Stimulated activated CD8-positive, alpha-beta memory T cell treated with anti-CD3 and anti-CD28 coated beads, Interleukin-12 subunit alpha, Interleukin-12 subunit beta, amount 100 ng/mL, for 1 hour (primary cell): ENCODE measurements at places on chromosomes 3 and 15.

DNA sequence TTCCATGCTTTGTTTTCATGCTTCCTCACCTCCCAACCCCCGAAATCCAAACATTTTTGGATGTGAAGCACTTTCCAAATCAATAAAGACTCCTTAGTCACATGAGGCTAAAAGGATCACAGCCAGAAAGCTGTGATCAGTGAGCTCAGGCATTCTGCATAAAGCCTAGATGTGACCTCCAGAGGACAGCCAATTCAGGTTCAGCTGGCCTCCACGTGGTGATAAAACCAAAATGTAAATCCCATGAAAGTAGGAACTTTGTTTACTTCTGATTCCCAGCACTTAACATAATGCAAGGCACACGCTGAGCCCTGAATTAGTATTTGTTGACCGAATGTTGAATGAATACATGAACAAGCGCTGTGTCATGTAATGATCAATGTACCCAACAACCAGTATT is 249.5 kb upstream of the EOMES start:
- no peak for DNase-seq

- no peak for DNase-seq
These were observed 5.5 kb downstream of the RHCG start for GRCh38 chr15:89490814-89491315.

DNA sequence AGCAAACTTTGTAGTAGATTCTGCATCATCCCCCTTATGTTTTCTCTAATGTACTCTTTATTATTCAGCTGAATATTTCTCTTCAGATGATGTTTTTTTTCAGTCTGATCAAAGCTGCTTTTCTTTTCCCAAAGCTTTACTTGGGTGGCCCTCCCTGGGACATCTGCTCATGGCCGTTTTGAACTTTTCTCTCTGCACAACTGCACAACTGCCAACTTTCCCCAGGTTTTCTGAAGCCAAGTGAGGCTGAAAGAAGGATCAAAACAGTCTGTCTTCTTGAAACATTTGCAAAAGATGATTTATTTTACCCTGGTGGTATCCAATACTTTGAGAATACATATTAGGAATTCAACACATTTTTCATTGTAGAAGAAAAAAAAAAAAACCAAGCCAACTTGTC is 43.0 kb downstream of the GASK1A start:
- DNase-seq = no peak

DNA sequence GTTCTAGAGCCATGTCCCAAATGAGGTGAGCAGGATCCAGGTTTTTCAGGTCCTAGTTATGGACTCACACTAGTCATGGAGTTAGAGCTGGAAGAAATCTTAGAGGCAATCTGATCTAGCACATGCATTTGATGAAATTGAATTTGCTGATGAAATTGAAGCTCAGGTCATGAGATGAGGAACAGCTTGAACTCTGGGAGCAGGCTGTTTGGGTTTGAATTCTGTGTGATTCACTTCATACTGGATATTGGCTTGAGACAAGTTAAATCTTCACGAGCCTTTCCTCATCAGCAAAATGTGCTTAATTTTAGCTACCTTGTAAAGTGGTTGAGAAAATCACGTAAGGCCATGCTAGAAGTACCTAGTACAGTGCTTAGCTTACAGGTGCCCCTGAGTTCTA is 33.5 kb upstream of the PARL start:
- DNase-seq = no peak
